Ovary (tissue), 10 donors: ENCODE measurements at places on chromosomes 1 and 21. TPM values are rescaled to one million over a fixed set of nuclear protein-coding genes. Genes with fewer than 3 reads are reported as not detected.

GJA9 gene
- not detected for polyA plus RNA-seq

C4BPA gene
- 2.3 TPM for polyA plus RNA-seq

DENND2D gene
- 18.3 TPM for polyA plus RNA-seq

STK40 gene
- polyA plus RNA-seq, result 23.0 TPM

RIIAD1 gene
- polyA plus RNA-seq, result not detected

HCRTR1 gene
- not detected for polyA plus RNA-seq

VSIG8 gene
- polyA plus RNA-seq, result not detected

PDC gene
- polyA plus RNA-seq, result not detected

MIXL1 gene
- 0.23 TPM for polyA plus RNA-seq

CFAP74 gene
- polyA plus RNA-seq, result 0.18 TPM

GGPS1 gene
- polyA plus RNA-seq, result 21.1 TPM

SIPA1L2 gene
- 17.7 TPM for polyA plus RNA-seq

DENND4B gene
- polyA plus RNA-seq, result 29.6 TPM

LCE1D gene
- polyA plus RNA-seq, result not detected
